Right cardiac atrium (tissue), 5 donors: ENCODE measurements at places on chromosomes 7 and 10. TPM values are rescaled to one million over a fixed set of nuclear protein-coding genes. Genes with fewer than 3 reads are reported as not detected.
A peak's percentile ranks its signal among the peaks of the same experiment; 100 is the strongest.

TBX20 gene
- polyA plus RNA-seq = 14.8 TPM

SPDYE1 gene
- 0.02 TPM for polyA plus RNA-seq

C10orf53 gene
- polyA plus RNA-seq = not detected

TAF5 gene
- polyA plus RNA-seq = 1.5 TPM

ZEB1 gene
- polyA plus RNA-seq = 13.9 TPM

MSMB gene
- polyA plus RNA-seq = not detected

MTERF1 gene
- 5.7 TPM for polyA plus RNA-seq

WNT8B gene
- polyA plus RNA-seq = not detected

ZNF655 gene
- polyA plus RNA-seq = 31.5 TPM

CCDC146 gene
- 6.0 TPM for polyA plus RNA-seq

CHAT gene
- polyA plus RNA-seq = not detected

GRCh38 chr10:71221586-71222202, 9.3 kb downstream of the UNC5B start:
- no peak for DNase-seq

DNA sequence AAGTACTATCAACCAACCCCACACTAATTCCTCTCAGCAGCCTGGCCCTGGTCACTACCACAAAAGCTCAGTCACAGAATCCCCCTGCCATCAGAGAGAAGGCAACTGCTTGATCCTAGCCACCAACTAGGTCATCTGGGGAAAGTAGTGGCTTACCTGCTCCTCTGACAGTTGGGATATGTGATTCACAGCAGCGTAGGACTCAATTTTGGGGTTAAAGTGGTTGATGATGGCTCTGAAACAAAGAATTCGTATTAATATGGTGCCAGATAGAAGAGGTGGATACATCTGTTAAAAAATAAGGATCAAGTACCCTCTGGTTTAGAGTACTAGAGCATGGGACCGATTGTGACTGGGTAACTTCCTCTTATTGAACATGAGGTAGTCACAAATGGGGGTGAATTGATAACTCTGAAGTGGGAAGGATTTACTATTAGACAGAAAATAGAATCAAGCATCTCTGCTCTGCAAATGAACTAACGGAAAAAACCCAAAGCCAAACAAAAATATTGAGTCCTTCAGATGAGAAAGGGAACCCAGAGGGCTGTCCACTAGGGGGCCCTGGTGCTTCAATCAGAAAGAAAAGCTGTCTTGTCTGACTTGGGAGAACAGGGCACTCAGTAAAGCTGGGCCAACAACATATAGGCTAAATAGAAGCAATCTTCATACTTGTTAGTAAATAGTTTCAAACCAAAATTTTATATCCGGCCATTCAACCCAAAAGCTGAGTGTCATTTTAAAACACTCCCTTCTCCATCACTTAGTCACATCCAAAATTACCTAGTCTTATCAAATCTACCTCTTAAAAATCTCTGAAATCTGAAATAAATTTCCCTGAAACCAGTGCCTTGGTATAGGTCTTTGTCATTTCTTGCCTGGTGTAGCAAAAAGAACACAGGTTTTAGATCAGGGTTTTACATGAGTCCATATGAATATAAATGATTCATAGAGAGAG, 45.9 kb upstream of the KCNIP2 start:
- peak; percentile 69 for DNase-seq

DNA sequence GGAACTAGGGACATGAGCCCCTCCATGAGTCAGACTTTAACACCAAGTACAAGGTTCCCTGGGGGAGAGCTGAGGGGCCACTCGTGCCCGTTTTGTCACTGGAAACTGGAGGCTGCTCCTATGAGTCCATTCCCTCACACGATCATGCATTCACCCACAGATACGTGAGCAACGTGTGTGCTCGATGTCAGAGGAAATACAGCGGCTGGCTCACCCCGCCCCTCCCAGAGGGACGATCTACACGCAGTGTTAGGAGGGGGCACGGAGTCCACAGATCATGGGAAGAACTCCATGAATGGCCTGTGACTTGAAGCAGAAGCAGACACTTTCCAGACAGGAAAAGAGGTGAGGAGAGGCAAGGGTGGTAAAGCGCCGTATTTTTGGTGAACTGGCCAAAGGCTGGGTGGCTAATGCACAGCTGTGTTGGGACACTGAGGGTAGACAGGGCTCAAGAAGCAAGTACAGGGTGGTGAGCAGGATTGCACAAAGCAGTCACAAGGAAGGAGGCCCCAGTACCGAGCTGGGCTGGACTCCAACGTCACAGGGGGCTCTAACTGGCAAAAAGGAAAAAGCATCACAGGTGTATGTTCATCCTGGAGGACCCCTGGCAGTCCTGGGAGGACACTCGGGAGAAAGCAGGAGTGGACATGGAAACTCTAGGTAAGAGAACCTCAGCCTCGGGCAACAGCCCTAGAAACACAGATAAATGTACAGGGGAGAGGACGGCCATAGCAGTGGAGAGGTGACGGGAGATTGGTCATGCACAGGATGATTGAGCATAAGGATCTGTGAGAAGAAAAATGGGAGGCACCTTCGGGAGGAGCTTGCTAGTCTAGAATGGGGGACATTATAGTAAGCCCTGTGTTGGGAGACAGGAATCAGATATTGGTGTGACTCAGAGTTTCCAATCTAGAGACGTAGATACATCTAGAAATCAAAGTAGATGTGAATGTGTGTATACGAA, 41.2 kb downstream of the TNS3 start:
- DNase-seq = no peak

DNA sequence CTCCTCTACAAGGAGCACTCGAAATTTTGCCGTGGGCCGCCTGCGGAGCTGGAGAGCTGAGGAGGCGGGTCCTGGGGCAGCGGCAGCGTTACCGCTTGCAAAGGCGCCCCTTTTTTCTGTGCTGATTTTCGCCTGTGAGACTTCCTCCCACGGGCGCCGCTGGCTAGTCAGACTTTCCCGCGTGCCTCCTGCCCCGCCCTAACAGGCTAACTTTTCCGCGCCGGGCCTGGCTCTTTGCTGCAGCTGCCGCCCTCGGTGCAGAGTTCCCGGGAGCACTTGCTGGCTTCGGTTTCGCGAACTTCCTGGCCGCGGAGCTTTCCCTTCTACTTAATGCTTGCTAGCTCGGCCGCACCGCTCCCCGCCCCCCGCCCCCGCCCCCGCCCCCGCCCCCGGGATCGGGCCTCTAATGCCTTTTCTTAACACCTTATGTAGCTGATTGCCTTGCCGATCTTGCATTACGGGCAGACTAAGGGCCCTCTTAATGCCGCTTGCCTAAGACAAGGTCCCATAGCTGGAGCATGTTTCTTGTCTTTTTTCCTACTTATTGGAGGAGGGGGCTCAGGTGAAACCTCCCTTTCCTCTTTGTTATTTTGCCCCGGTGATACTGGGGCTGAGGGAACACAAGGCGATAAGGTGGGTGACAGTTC, 37.9 kb upstream of the RASGEF1A start:
- DNase-seq = peak; percentile 90

DNA sequence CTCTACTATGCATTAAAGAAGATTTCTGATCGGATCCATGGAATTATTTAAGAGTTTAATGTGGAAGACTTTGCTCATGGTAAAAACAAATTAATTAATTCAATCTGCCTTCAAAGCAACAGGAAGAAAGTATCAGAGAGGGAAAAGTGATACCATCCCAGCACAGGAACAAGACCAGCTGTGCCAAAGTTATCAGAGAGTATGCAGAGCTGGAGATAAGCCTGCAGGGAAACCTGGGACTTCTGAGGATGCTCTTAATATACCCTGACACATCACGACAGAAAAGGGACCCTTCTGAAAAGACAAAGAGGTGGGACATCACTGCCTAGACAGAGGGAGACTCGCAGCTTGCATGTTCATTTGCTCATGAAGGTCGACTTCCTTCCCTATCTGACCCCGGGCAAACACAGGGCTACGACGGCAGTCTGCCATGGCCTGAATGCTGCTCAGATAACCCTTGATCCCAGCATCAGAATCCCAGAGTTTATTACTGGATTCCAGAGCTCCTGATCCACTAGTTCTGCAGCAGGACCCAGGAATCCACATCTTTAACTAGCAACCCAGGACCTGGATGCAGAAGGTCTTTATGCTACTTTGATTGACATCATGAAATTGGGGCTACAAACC, 29.5 kb downstream of the FAM171A1 start:
- no peak for DNase-seq

- DNase-seq = peak; percentile 4
Measured at GRCh38 chr7:249989-250388, 40.0 kb upstream of the FOXL3 start.

DNA sequence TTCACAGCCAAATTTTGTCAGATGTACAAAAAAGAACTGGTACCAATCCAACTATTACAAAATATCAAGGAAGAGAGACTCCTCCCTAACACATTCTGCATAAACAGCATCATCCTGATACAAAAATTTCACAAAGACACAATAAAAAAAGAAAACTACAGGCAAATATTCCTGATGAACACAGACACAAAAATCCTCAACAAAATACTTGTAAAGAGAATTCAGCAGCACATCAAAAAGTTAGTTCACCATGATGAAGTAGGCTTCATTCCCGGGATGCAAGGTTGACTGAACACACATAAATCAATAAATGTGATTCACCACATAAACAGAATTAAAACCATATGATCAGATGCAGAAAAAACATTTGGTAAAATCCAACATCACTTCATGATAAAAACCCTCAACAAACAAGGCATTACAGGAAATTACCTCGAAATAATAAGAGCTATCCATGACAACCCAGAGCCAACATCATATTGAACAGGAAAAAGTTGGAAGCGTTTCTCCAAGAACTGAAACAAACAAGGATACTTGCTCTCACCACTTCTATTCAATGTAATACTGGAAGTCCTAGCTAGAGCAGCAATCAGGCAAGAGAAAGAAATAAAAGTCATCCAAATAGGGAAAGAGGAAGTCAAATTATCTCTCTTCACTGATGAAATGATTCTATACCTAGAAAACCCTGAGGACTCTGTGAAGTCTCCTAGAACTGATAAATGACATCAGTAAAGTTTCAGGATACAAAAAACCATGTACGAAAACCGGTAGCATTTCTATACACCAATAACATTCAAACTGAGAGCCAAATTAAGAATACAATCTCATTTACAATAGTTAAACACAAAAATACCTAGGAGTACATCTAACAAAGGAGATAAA, 223.1 kb downstream of the REEP3 start:
- DNase-seq = no peak

GRCh38 chr7:143252006-143252405, 11.2 kb upstream of the GSTK1 start:
- DNase-seq = no peak

- DNase-seq = no peak
Measured at GRCh38 chr10:45374350-45375052, 485 bp downstream of the ALOX5 start.

DNA sequence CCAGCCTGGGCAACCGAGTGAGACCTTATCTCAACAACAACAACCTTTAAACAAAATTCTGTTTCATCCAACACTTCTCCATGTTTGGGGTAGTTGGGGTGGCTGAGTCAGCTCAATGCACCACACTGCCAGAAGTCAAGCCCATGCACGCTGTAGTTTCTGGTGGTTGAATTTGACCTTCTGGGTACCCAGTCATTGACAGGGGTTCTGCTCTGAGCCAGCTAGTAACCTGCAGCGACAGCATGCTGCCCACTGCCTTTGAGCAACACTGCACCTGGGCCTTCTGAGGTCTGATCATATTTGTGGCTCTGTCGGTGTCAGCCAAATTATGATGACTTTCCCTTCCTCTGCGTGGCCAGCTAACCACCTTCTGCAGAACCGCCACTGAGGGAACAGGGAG, 84.6 kb upstream of the ZNF438 start:
- no peak for DNase-seq

GRCh38 chr10:35882422-35883150, 240.5 kb upstream of the FZD8 start:
- no peak for DNase-seq

DNA sequence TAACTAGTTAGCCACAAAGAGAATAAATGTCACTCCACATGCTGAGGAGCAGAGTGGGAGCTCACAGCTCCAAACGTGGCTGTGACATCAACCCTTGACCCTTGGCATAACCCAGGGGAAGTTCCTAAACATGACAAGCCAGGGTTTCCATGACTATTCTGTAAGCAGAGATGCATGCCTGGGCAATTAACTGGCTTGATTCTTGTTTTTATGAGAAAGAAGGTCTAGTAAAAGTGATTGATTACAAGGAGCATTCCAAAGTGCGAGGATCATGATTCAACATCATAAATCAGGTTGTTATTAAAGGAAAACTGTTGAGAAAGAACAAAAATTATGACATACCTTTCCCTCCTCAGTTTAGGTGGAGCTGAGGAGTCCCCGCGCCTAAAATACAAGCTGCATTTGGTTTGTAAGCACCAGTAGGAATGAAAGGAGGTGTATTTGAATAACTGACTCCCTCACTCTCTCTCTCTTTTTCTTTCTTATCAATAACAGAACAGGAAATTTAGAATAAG, 108.4 kb downstream of the SFMBT2 start:
- DNase-seq = no peak

DNA sequence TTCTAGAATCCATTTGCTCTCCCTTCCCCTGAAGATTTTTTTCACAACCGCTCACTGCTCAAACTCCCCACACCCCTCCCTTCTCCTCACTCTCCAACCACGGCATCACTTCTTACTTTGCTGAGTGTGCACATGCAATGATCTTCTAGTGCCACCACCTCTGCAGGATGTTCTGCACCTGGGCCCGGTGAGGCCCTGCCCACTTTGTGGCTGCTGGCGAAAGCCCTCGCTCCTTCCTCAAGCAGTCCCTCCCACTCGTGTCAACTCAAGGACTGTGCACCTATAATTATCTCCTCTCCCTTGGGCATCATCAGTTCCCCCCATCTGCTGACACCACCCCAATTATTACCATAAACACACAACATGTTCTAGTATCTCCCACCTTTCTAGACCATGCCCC, 91.0 kb upstream of the LANCL2 start:
- DNase-seq = no peak

GRCh38 chr10:103069453-103070331, 123.4 kb downstream of the NT5C2 start:
- DNase-seq = peak; percentile 75
